Fibroblast of the aortic adventitia (primary cell): ENCODE measurements at places on chromosomes 4 and X.

- DNase-seq: no peak
Observed at GRCh38 chrX:8946563-8946962, 87.4 kb downstream of the FAM9B start.

DNA sequence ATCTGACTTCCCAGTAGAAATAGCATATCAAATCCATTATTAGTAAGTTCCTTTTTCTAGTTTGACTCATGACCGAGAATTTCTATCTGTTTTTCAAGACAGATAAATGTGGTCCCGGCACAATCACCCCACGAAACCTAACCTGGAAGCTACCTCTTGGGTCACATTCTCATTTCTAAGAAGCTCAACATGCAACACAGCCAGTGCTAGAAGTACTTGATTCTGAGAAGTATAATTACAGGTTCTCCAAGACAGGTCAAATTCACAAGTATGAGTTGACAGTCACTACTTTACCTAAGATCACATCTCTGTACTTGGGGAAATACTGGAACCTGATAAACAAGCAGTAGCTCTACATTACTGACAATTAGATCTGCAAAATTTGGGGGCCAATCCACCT lies 54.0 kb upstream of the PLAC1 start:
- no peak for DNase-seq

DNA sequence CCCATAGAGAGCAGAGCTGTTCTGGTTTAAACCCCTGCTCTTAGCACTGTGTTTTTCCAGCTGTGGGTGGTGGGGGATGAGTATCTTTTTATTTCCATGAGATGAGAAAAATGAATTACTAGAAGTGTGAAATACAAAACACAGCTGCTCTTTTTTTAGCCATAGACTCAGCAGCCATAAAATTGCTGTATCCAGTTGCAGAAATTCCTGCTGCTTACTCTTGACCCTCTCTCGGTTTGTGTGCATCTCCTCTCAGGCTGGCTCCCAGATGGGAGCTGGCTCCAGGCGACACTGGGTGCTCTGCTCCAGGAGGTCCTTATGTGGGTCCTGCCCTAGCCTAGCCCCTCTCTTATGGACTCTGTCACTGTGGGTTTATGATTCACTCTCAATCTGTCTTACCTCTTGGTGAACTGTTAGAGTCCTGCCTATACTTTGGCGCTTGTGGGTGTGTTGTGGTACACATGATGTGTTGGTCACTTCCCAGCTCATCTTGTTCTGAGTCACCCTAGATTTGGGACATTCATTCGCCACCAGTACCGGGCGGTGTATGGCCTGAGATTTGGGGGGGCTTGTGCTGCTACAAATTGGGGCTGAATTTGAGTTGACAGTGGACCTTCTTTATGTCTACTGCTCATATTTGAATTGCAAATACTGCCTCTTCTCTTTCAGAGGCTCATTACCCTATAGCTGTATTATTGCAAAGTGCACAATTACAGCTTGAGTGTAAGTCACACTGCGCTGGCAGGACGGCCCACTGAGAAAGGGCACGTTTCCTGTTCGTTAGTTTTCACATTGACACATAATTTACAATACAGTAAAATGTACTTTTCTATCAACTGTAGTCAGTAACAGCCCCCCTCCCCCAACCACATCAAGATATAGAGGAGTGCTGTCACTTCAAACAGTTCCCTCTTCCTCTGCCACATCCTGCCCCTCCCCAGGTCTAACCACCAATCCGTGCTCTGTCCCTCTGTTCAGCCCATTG lies 46.9 kb upstream of the MSANTD1 start:
- DNase-seq: peak; percentile 4

DNA sequence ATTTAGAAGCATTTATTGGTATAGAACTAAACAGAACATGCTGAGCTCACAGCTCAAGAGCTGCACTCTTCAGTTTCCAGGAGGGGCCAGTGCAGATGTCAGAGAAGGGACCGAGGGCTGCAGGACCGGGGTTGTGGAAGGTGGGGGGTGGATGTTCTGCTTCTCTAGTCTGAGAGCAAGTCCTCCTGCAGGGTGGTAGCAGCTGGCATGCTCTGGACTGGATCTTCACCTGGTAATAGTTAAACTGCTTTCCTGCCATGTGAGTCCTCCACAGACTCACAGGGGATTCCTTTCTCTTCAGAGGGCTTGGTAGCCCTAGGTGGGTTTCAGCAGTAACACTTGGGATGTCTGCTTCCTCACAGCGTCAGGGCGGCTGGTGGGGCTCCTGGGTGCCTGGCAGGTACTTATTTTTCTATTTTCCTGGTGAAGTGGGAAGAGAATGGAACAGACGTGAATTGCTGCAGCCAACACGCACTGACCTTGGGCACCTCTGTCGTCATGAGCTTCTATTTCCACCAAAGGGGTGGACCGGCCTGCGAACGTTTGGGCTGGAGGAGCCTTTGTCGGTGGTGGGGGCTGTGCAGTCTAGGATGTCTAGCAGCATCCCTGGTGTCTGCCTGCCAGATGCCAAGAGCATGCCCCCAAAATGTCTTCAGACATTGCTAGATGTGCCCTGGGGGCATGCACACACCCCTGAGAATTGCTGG lies 2.5 kb downstream of the MAEA start:
- DNase-seq: no peak

DNA sequence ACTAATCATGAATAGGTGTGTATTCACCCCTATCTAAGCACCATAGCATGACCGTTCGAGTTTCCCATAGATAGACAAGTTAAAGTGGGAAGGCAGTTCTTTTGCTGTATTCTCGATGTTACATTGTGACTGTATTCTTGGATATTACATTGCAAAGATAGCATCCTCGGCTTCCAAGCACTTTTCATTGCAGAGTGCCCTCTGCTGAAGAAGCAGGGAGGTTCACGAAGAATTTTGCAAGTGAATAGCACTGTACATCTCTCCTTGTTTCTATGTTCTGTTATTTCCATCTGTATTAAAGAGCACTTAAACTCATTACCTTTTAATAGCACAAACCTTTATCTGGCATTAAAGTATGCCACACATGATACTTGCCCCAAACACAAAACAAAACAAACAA lies 426.7 kb upstream of the ARX start:
- DNase-seq: no peak

DNA sequence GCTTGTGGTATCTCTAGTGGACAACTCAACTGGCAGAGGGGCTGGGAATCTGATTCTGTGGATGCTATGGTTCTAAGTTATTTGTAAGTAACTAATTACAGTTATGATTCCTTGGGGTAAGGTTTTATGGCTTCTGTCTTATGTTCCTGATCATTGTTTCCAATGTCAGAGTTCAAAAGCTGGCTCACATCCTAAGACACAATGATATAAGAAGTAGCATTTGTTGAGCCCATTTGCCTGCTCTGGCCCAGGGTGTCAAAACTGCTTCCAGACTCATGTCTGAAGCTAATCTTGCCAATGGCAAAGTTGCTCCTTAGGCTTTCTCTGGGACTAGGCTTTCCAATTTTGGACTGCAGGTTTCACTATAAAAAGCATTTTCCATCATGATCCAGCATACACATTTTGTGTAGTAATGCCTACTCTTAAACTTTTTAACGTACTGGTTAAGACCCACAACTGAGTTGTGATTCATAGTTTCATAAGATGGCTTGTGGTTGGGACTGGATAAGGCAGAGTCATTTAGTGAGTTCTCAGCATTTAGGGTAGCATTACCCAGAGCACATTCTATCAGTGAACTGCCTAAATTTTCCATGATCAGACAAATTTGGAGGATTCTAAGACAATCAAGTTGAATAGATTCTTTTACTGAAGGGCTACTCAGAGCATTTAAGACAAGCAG lies 50.0 kb downstream of the CCNI start:
- DNase-seq: peak; percentile 41

GRCh38 chrX:40617566-40617965 lies 5.7 kb upstream of the MPC1L start:
- no peak for DNase-seq

- DNase-seq: no peak
Observed at GRCh38 chr4:157888281-157888680, 284.5 kb downstream of the GASK1B start.

- peak; percentile 91 for DNase-seq
Observed at GRCh38 chr4:119130365-119131065, 5.1 kb upstream of the MYOZ2 start.

GRCh38 chr4:98945297-98945850 lies 16.4 kb upstream of the EIF4E start:
- DNase-seq: peak; percentile 55

DNA sequence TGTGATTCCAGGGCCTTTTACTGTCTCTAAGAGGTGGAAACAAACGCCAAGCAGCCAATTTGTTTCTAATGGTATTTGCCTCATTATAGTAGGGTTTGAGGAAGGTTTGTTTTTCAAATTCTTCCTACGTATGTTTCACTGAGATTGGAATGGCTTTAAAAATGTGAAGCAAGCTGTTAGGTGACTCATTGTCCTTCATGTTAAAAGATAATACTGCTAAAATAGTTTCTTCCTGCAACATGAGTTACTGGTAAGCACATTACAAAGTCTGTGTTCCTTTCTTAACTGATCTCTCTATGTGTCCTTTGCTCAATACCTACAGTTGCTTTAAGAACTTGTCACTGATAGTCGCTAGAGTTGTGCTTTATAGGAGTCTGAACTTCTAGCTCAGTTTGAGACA lies 1183.9 kb downstream of the RPA4 start:
- no peak for DNase-seq

DNA sequence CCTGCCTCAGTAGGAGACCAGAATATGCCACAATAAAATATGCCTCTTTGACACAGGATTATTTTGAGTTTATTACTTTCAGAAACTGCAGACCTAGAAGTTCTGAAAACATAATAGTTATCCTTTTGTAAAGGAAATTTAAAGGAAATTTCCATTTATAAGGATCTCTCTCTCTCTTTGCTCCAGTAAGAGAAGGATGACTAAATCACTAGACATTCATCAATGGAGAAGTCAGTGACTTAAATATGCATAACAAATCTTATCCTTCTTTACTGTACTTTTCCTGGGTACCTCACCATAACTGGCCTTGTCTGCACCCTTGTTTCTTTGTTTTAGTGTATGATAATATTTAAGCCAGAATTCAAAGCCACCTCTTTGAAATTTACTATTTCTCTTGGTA lies 28.3 kb upstream of the OPHN1 start:
- DNase-seq: no peak

DNA sequence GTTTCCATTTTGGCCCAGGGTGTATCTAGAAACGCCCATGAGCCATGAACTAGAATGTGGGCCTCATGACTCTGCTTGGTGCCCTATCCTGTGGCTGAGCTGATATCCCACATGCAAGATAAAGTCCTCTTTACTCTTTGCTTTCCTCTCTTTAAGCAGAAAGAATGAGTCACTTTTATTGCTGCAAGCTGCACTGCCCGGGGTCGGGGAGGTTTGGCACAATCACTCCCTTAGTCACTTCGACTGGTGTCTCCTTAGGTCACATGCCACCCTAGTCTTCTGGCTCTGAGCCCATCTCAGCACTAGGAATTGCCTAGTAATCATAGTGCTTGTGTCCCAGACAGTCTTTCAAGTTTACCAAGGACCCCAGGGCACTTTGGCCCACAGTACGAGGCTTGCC lies 75.1 kb upstream of the CXorf66 start:
- peak; percentile 13 for DNase-seq

DNA sequence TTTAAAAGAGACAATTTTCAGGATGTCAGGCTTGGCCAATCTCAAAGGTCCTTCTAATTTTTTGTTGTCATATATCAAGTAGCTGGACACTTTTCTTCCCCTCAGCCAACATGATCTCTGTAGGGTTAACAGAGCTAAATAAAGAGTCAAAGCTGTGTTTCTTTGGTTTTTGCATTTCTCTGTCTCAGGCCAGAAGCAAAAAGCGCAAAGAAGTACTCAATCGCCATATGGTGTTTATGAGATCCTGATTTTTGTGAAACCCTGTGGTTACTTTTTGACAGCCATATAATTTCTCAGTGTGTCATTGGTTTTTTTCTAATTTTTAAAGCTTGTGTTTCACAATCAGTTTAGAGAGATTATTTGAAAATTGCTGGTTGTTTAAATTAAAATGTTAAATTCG lies 111.9 kb downstream of the MAPK10 start:
- DNase-seq: no peak

GRCh38 chr4:176645246-176645960 lies 147.3 kb downstream of the VEGFC start:
- no peak for DNase-seq

GRCh38 chr4:139279760-139280620 lies at the start of gene MGARP:
MGARP (minus strand) TSS chr4:139280225; CDS start chr4:139280158, 67 bp downstream.
- DNase-seq: no peak
